Kidney (tissue), 22 donors: ENCODE measurements at places on chromosomes 11 and 22. TPM values are rescaled to one million over a fixed set of nuclear protein-coding genes. Genes with fewer than 3 reads are reported as not detected.

GRCh38 chr11:122938557-122938956, 43.1 kb downstream of the BSX start:
- no peak overlapping the region for H3K27ac ChIP-seq
- no peaks in the 10 kb centered on the region for H3K4me1 ChIP-seq
- H3K27me3 ChIP-seq: no peaks in the 10 kb centered on the region
- DNase-seq: no peak

DNA sequence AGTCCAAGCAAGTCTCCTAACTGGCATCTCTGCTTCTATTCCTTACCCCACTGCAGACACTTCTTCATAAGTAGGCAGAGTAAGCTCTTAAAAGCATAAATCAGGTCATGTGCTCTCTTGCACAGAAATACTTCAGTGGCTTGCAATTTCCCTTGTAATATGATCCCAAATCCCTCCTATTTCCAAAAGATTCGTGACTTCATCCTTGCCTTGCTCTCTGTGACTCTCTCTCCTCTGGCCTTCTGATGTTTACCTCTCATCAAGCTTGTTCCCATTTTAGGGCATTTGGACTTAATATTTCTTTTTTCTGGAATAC, 37.4 kb upstream of the NCR3LG1 start:
- no peak for DNase-seq
- no peaks in the 10 kb centered on the region for H3K4me1 ChIP-seq
- H3K36me3 ChIP-seq: no peaks in the 10 kb centered on the region
- no peak overlapping the region for H3K27ac ChIP-seq

DNA sequence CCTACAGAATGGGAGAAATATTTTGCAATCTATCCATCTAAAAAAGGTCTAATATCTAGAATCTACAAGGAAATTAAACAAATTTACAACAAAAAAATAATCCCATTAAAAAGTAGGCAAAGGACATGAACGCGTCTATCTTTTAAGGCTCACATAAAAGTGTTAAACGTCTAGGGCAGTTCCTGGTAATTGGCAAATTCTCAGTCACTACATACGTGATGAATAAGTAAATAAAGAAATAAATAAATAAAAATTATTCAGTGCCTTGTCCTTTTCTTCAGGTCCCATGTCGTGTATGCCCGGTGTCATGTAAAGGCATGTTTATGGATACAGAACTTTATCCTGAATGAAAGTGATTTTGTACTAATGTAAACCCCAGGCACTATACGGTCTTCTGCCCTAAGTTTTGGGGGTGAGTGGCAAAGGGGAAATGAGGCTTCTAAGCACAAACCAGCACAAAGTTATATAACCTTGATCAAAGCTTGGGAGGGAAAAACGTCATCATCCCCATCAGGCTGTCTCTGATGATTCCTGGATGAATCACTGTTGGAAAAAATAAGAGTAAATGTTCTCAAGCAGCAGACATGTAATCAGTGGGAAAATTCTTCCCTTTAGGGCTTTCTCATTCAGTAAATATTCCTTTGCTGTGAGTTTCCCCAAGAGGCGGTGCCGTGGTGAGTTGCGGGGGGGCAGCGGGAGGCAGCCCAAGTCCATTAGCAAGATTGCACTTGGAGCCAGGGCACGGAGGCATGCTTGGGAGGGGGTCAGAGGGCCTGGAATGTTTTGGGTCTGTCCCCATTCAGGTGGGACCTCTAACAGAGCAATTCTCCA, 30.4 kb upstream of the MICAL2 start:
- H3K36me3 ChIP-seq: no peaks in the 10 kb centered on the region
- H3K4me1 ChIP-seq: no peaks in the 10 kb centered on the region
- no peaks in the 10 kb centered on the region for H3K27me3 ChIP-seq
- H3K4me3 ChIP-seq: no peak overlapping the region

- no peak overlapping the region for H3K4me3 ChIP-seq
- peak; percentile 38 for DNase-seq
- H3K36me3 ChIP-seq: no peaks in the 10 kb centered on the region
- H3K27me3 ChIP-seq: no peaks in the 10 kb centered on the region
Observed at GRCh38 chr11:66864172-66864901, 7.5 kb downstream of the LRFN4 start.

- no peak for DNase-seq
- no peaks in the 10 kb centered on the region for H3K27me3 ChIP-seq
- no peak overlapping the region for H3K27ac ChIP-seq
- H3K36me3 ChIP-seq: no peaks in the 10 kb centered on the region
- H3K4me1 ChIP-seq: no peaks in the 10 kb centered on the region
Observed at GRCh38 chr11:35061516-35062440, 77.2 kb upstream of the CD44 start.

DNA sequence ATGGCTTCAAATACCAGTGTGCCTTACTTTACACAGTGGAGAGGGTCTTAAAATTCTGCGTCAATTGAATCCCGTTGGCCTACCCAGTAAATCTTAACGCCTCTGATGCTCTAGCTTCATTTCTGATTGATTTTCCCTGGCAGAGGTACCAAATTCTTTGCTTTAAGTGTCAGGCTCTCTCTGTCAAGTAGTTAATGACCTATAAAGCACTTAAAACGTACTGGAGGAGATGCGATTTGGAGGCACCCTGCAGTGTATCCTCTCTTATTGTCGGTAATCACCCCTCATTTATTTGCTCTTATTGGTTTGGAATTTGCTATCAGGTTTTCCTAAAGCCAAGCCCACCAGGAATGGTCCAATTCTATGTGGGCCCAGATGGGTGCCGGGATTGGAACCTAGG, 59.2 kb downstream of the NFAM1 start:
- H3K36me3 ChIP-seq: no peaks in the 10 kb centered on the region
- H3K4me3 ChIP-seq: no peak overlapping the region
- H3K27ac ChIP-seq: no peak overlapping the region
- H3K4me1 ChIP-seq: no peaks in the 10 kb centered on the region

TNNT3 gene
- 0.60 TPM for total RNA-seq

PAMR1 gene
- 2.2 TPM for total RNA-seq
